ENCODE measurements at places on chromosomes 13 and 19.
A peak's percentile ranks its signal among the peaks of the same experiment; 100 is the strongest.

GRCh38 chr13:103436057-103436654, 369.9 kb upstream of the SLC10A2 start:
- no peak for DNase-seq

DNA sequence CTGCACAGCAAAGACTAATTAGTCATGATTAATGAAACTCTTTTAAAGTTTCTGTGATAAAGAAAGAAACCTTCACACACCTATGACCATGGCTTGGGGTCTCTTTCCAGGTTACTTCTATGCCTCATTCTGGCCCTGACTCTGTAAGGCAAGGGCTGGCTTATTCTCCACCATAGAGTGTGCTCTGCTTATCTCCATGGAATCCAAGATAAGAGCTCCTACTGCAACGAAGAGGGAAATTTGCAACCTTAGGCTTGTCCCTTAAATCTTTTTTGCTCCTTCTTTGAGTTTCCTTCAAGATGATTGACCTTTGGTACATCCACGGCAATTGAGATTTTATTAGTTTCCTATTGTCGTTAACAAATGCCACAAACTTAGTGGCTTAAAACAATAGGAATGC, 239.9 kb downstream of the SPRY2 start:
- no peak for DNase-seq

GRCh38 chr19:28847468-28847867, 365.5 kb downstream of the UQCRFS1 start:
- no peak for DNase-seq

DNA sequence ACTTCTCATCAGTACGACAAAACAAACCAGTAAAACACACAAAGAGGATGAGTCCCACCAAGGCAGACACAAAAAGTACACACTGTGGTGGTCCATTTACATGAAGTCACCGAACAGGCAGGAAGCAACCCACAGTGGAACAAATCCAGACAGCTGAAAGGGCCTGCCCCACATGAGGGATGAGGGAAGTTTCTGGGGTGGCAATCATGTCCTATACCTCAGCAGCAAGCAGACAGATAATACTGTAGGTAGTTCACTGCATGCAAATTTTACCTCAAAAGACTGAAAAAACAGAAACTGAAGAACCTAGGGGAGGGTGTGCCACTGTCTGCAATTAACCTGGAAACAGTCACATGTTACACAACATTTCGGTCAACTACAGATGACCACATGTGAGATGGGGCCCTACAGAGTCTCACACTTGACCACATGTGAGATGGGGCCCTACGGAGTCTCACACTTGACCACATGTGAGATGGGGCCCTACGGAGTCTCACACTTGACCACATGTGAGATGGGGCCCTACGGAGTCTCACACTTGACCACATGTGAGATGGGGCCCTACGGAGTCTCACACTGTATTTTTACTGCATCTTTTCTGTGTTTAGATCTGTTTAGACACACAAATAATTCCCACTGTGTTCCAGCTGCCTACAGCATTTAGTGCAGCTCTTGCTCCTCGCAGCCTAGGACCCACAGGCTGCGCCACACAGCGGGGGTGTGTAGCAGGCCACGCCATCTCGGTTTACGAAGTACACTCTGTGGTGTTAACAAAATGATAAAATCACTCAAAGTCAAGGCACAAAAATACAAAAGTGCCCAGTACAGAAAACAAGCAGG, 22.2 kb downstream of the PCID2 start:
- DNase-seq = peak; percentile 42

DNA sequence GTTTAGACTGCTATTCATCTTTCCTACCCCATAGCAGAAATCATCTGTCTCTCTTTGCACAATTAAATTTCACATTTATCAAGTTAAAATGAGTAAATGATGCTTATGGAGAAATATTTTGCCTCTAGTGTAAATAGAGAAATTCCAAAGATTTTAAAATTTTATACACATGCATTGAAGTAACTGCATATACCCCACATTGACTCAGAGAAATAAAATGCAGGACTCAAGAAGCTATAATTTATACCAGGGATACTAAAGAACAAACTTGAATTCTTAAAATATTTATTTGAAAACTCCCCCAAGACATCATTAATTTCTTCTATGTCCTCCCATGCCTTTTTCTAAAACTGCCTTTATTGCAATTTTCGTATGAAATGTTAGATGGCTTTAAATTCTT, 165.8 kb downstream of the DIAPH3 start:
- DNase-seq = no peak

Data from CD4-positive, alpha-beta T cell treated with Interleukin-2 at 100 ng/mL for 4 hours (primary cell).